Fibroblast of skin of right biceps (primary cell): ENCODE measurements at places on chromosomes 16 and 17.

- DNase-seq: no peak
Observed at GRCh38 chr17:62802561-62803205, 5.4 kb downstream of the MARCHF10 start.

- DNase-seq: peak; percentile 32
Observed at GRCh38 chr17:5000237-5000639, 2.5 kb downstream of the KIF1C start.

- DNase-seq: no peak
Observed at GRCh38 chr16:58384437-58385055, 7.7 kb upstream of the GINS3 start.

- no peak for DNase-seq
Observed at GRCh38 chr16:88196471-88197400, 186.0 kb upstream of the ZNF469 start.

GRCh38 chr16:88351491-88352101, 31.2 kb upstream of the ZNF469 start:
- DNase-seq: no peak

- no peak for DNase-seq
Observed at GRCh38 chr16:31484491-31485171, 1.7 kb downstream of the SLC5A2 start.
